ENCODE measurements at places on chromosomes 5 and 9.

- DNase-seq, result no peak
Observed at GRCh38 chr9:133904346-133905090, 87.6 kb downstream of the VAV2 start.

DNA sequence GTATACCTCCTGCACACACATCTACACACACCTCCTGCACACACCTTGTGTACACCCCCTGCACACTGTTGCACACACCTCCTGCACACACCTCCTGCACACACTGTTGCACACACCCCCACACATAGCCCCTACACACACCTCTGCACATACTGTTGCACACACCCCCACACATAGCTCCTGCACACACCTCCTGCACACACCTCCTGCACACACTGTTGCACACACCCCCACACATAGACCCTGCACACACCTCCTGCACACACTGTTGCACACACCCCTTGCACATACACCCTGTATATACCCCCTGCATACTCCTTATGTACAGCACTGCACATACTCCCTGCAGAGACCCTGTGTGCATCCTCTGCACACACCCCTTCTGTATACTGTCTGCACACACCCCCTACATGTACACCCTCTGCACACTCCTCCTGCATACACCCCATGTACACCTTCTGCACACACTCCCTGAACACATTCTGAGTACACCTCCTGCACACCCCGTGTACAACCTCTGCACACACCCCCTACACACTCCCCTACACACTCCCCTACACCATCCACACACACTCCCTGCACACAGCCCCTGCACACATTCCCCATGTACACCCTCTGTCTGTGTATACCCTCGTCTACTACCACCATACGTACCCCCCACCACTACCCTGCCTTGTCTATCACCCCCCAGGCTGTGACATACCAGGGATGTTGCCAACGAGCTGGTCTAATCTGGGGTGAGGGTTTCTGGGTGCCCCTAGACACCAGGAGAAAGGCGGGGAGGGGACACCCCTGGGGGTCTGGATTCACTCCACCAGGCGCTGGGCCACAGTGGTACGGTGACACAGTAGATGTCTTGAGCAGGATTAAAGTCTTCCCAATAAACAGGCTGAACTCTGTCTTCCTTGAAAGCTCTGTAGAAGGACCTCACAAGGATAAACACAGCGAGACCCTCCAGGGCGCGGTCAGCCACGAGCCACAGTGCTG is 1.1 kb upstream of the CEP72 start:
- DNase-seq, result no peak

DNA sequence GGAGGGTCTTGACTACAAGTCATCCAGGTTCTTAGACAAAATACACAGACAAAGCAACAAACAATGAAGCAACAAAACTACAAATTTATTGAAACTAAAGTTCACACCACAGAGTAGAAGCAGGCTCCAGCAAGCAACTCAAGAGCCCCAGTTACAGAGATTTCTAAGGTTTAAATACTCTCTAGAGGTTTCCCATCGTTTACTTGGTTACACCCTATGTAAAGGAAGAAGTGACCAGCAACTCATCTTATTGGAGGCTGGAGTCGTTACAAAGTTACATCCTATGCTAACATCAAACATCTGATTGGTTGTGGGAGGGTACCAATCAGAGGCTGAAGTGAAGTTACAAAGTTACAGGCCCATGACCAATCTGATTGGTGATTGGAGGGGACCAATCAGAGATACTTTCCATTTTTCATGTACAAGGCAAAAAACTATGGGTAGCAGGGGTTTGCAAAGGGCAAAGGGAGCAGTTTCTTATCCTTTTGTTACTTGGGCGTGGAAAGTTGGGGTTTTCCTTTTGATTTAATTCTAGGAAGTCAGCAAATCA is 2292.6 kb upstream of the C9orf72 start:
- no peak for DNase-seq

- no peak for DNase-seq
Observed at GRCh38 chr9:13580760-13581159, 301.3 kb upstream of the MPDZ start.

GRCh38 chr5:114660791-114661190 is 298.9 kb downstream of the KCNN2 start:
- DNase-seq, result no peak
